LoVo (cell line): ENCODE measurements at places on chromosomes 11 and 22.
A peak's percentile ranks its signal among the peaks of the same experiment; 100 is the strongest.

DNA sequence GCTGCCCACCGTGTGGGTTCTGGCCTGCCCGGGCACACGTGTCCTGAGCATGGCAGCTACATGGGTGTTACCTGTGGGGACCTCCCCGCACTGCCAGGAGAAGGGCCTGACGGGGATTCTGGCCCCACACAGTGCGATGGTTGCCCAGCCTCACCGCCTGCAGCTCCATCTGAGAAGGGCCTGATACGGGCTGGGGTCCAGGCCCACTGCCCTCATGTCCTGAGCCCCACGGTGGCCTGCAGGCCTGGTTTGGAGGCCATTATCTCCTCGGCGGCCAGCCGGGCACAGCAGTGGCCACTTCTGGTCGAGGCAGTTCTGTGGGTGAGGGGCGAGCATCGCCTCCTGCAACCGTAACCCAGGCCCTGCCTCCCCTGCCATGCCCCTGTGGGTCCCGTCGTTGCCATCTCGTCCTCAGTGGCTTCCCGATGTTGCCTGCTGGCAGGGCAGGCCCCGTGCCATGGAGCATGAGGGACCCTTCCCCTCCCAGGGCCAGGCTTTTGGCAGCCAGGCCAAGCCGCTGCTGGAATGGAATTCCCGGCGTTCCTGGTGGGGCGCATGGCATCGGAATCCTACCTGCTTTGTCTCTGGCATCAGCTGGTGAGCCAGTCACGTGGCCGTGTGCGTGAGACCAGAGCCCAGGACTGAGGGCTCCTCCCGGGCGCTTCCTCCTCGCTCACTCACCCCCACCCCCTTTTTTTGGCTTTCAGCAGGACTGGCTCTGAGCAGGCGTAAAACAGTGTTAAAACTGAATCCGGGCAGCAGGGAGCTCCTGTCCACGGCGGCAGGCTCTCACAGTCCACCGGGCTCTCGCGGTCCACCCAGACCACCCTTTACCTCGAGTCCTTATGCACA lies 71.9 kb upstream of the PPARA start:
- DNase-seq = peak; percentile 90

- DNase-seq = no peak
Measured at GRCh38 chr11:76135491-76135890, 70.8 kb downstream of the WNT11 start.

- DNase-seq = no peak
Measured at GRCh38 chr22:24775769-24776492, 1.4 kb upstream of the PIWIL3 start.

- no peak for DNase-seq
Measured at GRCh38 chr22:47121791-47122190, 359.3 kb downstream of the TBC1D22A start.

DNA sequence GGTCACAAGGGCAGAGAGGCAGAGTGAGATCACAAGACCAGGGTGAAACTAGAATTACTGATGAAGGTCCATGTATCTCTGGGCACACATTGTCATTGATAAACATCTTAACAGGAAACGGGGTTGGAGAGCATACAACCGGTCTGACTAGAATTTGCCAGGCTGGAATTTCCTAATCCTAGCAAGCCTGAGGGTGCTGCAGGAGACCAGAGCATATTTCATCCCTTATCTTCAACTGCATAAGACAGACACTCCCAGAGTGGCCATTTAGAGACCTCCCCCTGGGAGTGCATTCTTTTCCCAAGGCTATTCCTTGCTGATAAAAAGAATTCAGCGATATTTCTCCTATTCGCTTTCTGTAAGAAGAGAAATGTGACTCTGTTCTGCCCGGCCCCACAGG lies 84.6 kb upstream of the IZUMO1R start:
- DNase-seq = no peak

- peak; percentile 43 for DNase-seq
Measured at GRCh38 chr11:113553235-113553634, 78.0 kb upstream of the DRD2 start.

- DNase-seq = no peak
Measured at GRCh38 chr11:83764643-83765042, 478.5 kb upstream of the CCDC90B start.

DNA sequence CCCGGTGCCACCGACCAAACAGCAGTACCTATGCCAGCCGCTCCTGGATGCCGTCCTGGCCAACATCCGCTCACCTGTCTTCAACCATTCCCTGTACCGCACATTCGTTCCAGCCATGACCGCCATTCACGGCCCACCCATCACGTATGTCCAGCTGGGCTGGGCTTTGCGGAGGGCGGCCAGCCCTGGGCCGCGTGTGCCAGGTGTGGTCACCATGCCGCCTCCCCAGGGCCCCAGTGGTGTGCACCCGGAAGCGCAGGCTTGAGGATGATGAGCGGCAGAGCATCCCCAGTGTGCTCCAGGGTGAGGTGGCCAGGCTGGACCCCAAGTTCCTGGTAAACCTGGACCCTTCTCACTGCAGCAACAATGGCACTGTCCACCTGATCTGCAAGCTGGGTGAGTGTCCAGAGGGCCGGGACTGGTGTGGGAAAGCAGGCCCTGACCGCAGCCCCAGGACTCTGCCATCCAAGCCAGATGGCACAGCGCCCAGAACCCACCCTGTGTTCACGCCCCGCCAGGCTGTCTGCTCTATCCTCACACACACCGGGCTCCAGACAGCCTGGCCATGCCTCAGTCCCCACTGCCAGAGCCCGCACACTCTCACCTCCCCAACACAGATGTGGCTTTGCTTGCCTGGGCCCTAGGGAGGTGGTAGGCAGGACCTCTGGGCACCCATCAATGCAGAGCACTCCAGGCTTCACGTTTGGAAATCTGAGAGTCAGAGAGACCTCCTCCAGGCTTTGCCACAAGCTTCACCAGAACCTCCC lies 77.6 kb downstream of the MED15 start:
- DNase-seq = no peak

DNA sequence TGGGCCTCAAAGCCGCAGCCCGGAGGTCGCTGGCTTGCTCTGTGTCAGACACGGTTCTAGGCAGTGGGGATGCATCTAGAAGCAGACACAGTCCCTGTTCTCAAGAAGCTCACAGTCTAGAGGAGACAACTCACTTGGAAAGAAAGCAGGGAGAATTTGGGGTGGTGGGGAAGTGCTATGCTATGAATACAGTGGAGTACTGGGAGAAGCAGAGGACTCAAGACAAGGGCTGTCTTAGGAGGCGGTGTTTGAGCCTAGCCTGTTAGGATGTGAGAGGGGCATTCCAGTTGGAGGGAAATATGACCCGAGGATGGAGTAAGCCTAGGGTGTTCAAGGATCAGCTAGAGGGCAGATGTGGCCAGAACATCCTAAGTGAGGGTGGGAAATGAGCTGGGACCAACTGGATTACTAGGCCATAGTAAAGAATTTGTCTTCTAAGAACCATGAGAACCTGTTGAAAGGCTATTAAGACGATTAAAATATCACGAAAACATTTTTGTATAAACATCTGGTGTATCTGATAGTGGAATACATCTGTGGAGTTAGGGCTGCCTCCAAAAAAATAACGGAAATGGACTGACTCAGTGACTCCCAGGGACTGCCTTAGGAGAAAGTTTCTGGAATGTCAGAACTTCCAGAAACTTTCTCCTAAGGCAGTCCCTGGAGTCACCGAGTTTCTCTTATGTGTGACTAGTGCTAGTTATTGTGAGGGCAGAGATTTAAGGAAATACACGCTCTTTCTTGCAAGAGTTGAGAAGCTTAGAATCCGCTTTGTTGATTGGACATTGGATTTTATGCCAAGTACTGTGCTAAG lies 1.1 kb upstream of the PITPNB start:
- DNase-seq = peak; percentile 16

- no peak for DNase-seq
Measured at GRCh38 chr22:49300951-49301397, 526.7 kb downstream of the BRD1 start.

- DNase-seq = peak; percentile 56
Measured at GRCh38 chr22:27474711-27475547, 326.6 kb downstream of the MN1 start.

GRCh38 chr22:33274214-33275072 lies 216.3 kb upstream of the SYN3 start:
- DNase-seq = peak; percentile 4

DNA sequence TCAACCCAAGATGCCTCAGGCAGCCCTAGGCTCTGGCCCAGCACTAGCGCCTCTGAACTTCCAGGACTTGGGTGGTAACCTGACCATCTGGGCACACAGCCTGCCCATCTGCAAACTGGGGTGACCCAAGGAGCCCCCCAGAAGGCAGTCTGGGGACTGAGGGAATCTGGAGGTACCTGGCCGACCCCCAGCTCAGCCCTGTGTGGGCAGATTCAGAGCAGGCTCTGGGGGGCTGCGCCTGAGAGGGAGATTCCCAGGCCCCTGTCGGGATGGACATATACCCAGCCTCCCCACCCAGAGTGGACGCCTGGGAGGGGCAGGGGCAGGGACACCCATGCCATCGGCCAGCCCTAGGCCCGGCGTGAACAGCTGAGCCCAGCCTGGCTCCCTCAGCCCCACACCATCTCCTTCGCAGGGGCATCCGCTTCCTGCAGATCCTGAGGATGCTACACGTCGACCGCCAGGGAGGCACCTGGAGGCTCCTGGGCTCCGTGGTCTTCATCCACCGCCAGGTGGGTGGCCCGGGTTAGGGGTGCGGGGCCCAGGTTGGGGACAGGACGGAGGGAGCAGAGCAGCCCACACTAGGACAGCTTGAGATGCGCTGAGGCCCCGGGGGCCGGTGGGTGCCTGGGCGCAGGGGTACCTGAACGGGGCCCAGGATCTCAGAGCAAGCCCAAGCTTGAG lies 126.9 kb downstream of the KCNQ1 start:
- DNase-seq = no peak

GRCh38 chr11:7982582-7983119 lies 4.5 kb upstream of the EIF3F start:
- DNase-seq = no peak

GRCh38 chr11:121503051-121503450 lies 50.3 kb upstream of the SORL1-AS1 start:
- no peak for DNase-seq

DNA sequence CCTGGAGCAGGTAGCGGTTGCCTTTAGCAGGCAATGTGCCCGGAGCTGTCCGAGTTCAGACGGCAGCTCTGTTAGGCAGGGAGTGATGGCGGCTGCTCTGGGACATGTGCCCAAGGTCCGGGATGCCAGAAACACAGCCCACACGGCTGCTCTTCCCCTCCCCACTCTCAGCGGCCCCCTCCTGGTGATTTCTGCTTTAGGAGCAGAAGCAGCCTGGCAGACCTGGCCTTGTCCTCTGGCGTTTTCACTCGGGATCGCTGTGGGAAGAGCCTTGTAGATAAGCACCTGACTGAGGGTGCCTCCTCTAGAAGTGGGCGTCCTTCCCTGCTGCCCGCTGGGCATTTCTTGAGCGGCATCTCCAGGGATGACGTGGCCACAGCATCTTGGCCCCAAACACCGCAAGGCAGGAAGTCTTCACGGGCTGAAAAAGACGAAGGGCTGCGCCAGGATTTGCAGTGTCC lies 392.2 kb downstream of the TBC1D22A start:
- no peak for DNase-seq

GRCh38 chr11:46079662-46080061 lies 41.6 kb downstream of the PHF21A start:
- DNase-seq = no peak

GRCh38 chr22:38214302-38215056 lies 12.7 kb downstream of the MAFF start:
- DNase-seq = no peak

DNA sequence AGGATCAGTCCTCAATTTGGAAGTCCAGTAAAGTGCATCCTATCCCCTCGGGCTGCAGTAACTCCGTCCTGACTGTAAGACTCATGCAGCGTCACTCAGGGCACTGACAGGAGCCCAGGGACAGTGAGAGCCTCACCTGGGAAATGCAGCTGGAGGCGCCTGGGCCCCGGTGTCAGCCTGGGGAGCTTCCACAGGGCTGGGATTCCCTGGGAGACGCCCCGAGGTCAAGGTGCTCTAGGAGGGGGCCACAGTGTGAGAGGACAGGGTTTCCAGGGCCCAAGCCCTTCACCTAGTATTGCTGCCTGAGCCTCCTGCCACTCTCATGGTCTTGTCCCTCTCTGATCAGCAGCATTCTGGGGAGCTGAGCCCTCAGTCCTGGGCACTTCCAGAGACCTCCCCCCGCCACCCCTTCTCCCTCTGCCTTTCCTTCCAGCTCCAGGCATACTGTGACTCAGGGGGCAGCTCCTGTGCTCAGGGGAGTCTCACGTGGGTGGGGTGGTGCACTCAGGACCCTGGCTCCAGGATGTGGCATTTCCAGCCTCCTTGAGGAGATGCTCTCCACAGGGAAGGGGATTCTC lies 99.1 kb upstream of the IGLL5 start:
- DNase-seq = no peak

GRCh38 chr11:6599881-6600390 lies 3.5 kb downstream of the RRP8 start:
- DNase-seq = no peak

DNA sequence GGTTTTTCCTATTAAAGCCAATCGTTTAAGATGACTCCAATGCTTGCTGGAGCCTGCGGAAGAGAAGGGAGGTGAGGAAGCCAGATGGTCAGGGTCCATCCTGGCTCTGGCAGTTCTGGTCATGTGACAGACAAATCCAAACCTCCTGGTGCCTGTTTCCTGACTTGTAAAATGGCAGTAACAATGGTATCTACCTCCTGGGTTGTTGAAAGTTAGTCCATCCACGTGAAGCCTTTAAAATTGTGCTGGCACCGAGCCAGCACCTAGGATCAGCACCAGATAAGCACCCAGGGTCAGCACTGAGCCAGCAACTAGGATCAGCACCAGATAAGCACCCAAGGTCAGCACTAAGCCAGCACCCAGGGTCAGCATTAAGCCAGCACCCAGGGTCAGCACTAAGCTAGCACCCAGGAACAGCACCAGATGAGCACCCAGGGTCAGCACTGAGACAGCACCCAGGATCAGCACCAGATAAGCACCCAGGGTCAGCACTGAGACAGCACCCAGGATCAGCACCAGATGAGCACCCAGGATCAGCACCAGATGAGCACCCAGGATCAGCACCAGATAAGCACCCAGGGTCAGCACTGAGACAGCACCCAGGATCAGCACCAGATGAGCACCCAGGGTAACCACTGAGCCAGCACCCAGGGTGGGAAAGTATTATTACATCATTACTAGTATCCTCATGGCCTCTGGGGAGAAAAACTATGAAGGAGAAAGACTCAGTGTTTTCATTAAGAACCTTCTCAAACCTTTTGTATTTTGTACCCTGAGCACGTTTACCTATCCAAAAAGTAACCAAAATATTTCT lies 17.2 kb downstream of the KIAA0930 start:
- no peak for DNase-seq

DNA sequence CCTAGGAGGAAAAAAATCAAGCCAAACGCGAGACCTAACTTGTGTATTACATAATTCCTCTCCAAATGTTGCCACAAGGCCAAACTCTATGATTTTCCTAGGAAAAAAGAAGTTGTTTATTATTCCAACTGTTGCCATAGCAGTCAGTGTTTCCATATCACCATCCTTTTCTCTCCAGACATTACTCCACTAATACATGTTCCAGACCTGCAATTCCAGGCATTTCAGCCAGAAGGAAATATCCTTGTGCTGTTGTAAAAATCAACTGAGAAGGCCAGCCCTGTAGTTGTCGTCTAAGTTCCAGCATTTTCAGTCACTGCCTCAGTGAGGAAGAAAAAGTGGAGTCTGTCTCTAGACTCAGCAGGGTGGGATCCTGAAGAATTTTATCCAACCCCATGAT lies 33.1 kb upstream of the PAMR1 start:
- no peak for DNase-seq

- DNase-seq = no peak
Measured at GRCh38 chr22:38477585-38477984, 9.7 kb downstream of the KDELR3 start.

GRCh38 chr22:36955691-36956090 lies 42.3 kb downstream of the CSF2RB start:
- DNase-seq = no peak

- no peak for DNase-seq
Measured at GRCh38 chr22:46681010-46681409, 57.0 kb downstream of the CERK start.

GRCh38 chr11:59551659-59552521 lies 40.6 kb downstream of the OR4D9 start:
- DNase-seq = peak; percentile 64
